Dorsolateral prefrontal cortex (tissue), 122 donors: ENCODE measurements at places on chromosomes 16 and 17.
A peak's percentile ranks its signal among the peaks of the same experiment; 100 is the strongest.

GRCh38 chr16:27721531-27722181, 171.7 kb downstream of the KATNIP start:
- DNase-seq: no peak

DNA sequence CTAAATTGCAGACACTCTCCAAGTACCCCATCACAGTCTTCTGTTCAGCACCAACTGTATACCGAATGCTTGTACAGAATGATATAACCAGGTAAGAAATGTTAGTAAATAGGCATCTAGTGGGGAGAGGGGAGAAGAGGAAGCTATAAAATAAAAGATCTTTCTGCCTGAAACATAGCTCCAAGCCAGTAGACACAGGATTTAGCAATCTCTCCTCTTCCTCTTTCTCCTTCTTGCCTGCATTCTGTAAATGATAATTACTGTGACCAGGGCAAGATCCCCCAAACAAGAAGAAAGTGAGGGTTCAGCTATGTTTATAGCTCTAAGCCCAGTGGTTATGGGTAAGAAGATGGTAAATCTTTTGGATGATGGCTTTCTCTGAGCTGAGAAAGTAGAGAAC, 17.9 kb downstream of the ACSM3 start:
- DNase-seq: no peak

DNA sequence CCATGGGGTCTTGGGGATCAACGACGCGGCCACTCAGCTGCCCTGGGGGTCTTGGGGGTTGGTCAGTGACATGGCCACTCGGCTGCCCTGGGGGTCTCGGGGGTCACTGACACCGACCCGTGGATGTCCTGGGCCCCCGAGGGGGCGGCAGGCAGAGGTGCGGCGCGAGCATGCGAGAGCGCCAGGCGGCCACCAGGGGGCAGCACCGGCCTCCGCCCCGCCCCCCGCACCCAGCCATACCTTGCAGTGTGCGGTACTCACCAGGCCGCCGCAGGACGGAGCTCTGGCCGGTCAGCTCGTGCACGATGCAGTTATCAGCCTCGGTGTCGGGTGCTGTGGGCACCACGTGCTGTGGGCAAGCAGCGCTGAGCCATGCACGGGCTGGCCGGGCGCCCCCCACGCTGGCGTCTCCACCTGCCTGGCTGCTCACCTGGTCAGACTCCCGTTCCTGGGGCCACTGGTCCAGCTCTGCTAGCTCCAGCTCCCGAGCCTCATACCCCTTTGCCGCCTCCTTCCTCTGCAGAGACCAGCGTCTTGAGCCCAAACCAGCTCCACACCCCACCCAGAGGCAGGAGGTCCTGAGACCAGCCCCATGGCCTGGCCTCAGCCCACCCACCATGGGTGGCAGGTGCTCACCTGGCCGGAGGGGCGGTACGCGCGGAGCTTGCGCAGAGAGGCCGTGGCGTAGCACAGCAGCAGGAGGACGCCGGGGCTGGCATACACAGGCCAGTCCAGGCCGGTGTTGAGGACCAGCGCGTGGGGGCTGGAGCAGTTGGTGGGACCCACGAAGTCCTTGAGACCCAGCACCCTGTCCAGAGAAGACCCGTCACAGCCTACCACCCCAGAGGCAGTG, 31.2 kb downstream of the CTU2 start:
- peak; percentile 71 for DNase-seq

DNA sequence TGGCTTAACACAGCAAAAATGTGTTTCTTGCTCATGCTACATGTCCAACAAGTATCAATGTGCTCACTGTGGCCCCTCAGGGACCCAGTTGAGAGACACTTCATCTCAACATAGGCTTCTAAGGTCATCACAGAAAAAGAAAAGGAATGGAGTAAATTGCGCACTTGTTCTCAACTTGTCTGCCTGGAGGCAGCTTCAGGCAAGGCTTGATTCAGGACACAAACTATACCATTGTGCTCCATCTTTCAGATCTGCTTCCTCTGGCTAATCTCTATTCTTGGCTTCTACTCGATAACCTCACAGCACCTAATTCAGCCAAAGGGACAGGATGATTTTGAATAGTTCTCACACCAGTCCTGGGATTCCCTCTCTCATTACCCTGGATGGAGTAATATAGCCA, 35.6 kb downstream of the HS3ST2 start:
- DNase-seq: no peak

DNA sequence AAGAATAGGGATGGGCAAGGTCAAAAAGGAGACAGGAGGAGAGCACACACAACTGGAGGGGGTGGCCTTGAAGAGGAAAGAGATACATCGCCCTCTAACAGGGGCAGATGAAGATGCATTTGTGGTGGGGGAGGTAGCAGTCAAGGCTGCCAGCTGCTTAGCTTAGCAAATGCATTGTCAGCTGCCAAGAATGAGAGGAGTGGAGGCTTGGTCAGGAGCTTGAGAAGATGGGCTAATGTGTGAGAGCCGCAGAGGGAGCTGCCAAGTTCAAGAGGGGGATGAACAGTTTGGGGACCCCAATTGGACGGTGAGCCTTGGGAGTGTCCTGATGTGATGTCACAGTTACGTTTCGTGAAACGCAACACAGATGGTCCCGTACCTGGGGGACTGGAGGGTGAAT, 28.9 kb upstream of the GNA13 start:
- no peak for DNase-seq

GRCh38 chr17:81898885-81899284, 3.2 kb upstream of the NPB start:
- DNase-seq: no peak

- peak; percentile 80 for DNase-seq
These were observed 9.1 kb upstream of the PPP1R1B start for GRCh38 chr17:39617446-39618245.

DNA sequence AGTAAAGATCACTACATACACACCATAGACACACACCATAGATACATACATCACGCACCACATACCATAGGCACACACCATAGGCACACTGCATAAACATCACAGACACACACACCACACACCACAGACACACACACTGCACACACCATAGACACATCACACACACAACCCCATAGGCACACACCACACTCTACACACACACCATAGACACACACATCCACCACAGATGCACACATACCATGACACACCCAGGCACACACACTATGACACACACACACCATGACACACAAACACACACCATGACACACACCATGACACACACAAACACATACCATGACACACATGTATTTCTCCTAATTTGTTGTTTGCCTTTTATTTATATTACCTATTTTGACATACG, 14.1 kb downstream of the TBC1D16 start:
- DNase-seq: no peak

GRCh38 chr16:75079346-75079926, 37.1 kb downstream of the LDHD start:
- DNase-seq: no peak

DNA sequence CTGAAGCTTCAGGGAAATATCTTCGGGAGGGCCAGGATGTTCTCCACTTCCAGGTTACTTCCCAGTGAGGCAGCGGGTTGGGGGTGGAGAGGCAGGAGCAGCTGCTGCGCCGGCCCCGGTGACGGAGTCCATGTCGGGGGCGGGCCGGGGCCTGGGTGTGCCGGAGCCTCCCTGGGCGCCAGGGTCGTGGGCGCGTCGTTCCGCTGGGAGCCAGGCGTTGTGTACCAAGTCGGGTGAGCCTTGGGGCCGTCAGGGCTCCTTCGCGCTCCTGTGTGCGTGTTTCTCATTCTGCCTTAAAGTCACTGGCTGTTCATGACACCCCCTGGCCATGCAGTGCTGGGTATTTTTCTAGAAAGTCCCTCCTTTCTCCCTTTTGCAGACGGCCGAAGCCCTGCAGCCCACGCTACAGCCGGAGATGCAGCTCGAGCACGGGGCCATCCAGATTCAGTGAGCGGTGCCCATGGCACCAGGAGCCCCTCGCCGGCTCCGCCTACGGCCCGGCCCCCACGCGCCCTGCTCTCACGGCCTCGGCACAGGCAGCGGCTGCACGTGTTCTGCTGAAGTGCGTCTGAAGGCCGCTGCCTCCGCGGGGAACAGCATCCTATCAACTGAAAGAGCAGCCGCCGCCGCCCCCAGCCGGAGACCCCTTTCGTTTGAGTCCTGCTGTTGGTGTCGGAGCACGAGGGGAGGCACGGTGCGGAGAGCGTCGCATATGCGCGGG, 125.1 kb downstream of the BANP start:
- DNase-seq: no peak

GRCh38 chr16:65547772-65548446, 426.0 kb upstream of the CDH11 start:
- no peak for DNase-seq

DNA sequence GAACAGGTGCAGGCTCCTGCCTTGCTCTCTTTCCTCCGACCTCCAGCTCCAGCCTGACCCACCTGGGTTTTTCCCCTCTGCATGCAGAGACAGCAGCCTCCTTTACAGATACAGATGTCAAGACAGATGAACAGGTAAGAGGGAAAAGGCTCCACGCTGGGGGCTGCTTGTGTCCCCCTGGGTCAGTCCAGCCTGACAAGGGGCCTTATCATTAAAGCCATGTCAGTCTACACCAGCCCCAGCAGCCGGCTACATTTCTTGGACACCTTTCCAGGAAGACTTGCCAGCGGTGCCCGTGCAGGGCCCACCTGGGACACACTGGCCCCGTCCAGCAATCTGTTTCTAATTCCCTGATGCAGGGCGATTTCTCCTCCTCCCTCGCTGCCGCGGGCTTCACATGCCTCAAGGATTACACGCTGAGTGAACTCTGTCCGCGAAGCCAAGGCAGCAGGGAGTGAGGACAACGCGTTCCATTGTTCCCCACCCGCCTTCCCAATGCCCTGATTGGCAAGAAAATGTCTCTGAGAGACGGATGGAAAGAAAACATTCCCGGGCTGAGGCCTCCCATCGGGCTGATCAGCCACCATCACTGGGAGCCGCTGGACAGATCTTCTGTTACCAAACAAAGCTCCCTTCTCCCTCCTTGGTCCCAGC, 184.7 kb downstream of the C16orf95 start:
- peak; percentile 61 for DNase-seq

- DNase-seq: no peak
These were observed 20.6 kb downstream of the BLMH start for GRCh38 chr17:30271102-30271501.

DNA sequence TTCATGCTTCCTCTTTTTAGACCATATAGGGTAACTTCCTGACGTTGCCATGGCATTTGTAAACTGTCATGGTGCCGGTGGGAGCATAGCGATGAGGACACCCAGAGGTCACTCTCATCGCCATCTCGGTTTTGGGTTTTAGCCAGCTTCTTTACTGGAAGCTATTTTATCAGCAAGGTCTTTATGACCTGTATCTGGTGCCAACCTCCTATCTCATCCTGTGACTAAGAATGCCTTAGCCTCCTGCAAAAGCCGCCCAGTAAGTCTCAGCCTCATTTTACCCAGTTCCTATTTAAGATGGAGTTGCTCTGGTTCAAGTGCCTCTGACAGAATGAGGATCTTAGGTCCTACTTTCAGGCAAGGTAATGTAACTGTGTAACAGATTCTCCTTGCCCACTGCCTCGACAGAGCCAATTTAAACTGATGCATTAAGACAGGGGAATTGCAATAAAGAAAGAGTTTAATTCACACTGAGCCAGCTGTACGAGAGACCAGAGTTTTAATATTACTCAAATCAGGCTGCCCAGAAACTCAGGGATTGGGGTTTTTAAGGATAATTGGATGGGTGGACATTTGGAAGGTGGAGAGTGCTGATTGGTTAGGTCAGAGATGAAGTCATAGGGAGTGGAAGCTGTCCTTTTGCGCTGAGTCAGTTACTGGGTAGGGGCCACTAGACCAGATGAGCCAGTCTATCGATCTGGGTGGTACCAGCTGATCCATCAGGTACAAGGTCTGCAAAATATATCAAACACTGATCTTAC, 59.9 kb upstream of the ATF7IP2 start:
- DNase-seq: no peak

DNA sequence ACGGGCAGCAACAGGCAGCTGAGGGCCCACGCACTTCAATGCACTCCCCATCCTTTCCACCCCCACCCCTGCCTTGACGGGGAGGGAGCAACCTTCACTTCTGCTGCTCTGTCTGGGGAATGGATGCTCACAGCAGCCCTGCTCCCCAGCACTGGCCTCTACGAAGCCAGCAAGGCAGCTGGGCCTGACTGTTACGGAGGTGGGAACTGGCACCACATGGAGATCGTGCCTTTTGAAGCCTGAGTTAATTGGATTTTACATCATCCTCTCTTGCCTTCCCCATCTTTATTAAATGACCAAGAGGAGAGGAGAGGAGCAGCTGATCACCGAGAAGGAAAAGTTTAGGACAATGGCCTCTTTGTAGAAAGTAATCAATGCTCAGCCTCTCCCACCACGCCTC, 187.0 kb upstream of the RPL38 start:
- DNase-seq: no peak

DNA sequence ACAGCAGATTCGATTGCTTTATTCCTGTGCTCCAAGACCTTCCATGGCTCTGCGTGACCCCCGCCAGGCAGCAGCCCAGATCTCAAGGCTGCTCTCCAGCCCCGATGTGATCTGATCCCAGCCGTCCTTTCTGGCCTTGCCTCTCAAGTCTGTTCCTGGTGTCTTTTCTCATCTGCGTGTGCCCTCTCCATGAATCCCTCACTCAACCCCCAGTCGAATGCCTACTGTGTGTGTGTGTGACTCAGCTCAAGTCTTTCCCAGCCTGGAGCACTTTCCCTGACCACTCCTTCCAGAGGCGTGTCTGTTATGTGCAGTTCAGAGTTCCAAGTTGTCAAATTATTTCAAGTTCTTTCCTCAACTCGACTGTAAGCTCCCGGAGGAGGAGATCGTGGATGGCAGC, 64.0 kb downstream of the MRM1 start:
- no peak for DNase-seq

DNA sequence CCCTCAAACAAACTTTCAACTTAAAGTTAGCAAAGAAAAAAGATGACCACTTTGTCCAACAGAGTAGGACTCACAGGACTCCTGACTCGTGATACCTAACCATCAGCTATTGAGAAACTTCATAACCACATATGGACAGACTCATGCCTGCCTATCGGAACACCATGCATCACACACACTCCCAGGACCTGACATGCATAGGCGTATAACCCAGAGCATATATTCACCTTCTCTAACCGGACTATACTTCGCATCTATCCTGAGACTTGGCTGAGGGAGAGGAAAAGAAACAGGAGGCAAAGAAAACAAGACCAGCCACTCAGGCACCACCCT, 2.2 kb downstream of the PIP4K2B start:
- DNase-seq: no peak

DNA sequence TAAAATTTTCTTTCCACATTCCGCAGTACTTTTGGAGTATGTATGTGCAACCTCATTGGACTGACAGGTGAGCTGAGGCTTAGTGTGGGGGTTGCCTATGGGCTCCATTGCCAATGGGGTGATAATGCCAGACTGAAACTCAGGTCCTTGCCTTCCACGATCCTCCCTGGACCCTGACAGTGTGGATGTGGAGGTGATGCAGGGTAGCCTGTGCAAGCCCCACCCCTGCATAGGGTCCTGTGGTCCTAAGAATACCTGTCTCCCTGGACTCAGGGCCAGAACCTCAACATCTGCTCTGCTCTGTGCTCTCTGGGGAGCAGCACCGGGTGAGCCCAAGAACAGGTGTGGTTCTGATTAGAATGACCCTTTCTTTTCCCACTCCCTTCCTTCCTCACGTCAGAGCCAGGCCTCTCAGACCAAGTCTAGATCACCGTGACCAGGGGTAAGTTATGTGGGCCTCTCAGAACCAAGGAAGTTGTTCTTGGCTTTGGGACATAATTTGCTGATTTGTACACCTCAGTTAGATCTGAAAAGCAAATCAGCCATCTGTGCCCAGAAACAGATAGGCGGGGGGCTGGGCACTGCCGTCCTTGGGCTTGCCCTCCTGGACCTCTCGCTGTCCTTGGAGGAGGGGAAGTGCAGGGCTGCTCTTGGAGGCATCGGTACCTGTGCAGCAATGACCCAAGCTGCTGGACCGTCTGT, 8.4 kb upstream of the TNS4 start:
- no peak for DNase-seq

GRCh38 chr16:79597277-79598062, 3.1 kb downstream of the MAF start:
- no peak for DNase-seq
